Stimulated activated CD4-positive, alpha-beta T cell treated with anti-CD3 and anti-CD28 coated beads, Interleukin-15, amount 100 ng/mL, for 48 hours (primary cell): ENCODE measurements at places on chromosomes 5 and 9.
A peak's percentile ranks its signal among the peaks of the same experiment; 100 is the strongest.

- DNase-seq: no peak
Observed at GRCh38 chr5:17831279-17831678, 197.0 kb downstream of the TAF11L14 start.

GRCh38 chr9:19331877-19332276 lies 48.2 kb downstream of the RPS6 start:
- no peak for DNase-seq

GRCh38 chr5:129120158-129120581 lies 25.6 kb downstream of the ISOC1 start:
- DNase-seq: no peak

DNA sequence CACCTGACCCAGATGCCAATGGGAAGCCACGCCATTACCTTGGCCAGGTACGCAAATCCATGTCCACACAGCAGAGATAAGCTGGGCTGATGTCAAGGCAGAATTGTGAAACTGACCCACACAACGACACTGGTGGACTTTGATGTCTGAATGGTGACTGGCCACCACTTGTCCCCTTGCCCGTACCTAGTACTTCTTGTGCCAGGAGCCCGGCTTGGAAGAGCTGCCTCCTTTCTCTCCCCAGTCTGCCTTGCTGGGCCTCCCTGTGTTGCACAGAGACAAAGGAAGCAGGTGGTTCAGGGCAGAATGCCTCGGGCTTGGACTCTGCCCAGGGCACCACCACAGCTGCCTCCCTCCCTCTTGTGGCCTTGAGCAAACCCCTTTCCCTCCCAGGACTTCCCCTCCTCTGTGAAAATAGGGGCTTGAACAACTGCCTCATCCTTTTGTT lies 23.3 kb downstream of the PTGES2 start:
- no peak for DNase-seq

GRCh38 chr9:95495961-95496360 lies 20.8 kb downstream of the PTCH1 start:
- no peak for DNase-seq

DNA sequence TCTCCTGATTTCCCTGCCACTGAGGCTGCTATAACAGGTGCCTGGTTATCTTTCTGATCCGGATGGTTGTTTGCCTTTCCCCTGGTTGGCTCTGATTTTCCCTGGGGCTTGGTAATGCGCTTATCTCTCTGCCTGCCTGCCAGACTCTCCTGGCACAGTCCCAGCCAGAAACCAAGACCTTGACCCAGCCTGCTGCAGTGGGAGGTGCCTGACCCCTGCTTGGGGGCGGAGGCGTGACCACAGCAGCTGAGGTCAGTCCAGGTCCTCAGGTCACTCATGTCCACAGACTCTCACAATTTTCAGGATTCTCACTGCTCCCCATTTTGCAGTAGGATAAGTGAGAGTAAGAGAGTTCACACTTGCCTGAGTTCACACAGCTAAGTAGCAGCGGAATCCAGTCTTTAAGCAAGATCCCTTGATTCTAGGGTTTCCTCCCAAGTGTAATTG lies 24.4 kb upstream of the SYNPO start:
- no peak for DNase-seq

GRCh38 chr9:84002344-84002743 lies 21.7 kb downstream of the RMI1 start:
- DNase-seq: no peak

DNA sequence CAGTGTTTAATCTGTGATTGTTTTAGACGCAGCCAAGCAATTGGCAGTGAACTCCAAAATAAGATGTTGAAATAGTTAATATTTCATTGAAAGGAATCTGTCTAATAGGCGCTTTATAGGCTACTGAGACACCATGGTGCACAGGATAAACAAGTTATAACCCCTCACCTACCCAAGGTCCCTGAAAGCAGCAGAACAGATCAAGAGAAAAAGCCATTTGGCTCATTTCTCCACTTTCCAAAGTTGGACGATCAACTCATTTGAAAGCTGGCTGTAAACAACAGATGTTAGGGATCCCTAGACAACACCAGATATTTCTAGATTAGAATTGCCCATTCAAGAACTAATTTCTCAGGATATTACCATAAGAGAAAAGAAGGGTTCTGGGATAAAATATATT lies 4.9 kb downstream of the PUM3 start:
- no peak for DNase-seq

- no peak for DNase-seq
Observed at GRCh38 chr5:94856257-94856800, 237.9 kb downstream of the SLF1 start.

DNA sequence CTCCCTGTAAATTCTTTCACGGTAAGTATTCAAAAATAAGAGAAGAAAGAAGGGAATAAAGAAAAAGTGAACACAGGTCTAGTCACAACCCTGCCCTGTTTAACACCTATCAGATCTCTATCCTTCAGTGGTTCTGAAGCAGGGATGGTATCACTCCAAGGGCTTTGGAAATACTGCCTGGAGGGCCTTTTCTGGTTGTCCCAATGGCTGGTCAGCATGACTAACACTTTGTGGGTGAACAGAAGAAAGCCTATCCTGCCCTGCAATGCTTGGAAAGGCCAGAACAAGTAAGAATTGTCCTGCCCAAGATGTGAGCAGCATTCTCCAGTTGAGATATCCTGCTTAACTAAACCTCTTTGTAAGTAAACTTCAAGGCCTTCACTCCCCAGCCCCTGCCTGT lies 124.9 kb downstream of the TMEM167A start:
- no peak for DNase-seq

DNA sequence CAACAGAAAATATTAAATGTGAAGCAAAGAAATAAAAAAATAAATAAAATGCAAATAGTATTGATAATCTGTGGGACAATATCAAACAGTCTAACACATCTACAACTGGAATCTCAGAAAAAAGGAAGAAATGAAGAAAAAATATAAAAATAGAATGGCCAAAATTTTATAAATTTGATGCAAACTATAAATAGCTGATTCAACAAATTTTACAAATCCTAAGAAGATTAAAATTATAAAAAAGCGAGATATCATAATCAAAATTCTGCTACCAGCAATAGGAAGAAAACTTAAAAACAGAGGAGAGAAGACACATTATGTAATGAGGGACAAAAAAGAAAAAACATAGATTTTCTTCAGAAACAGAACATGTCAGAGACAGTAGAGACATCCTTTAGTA lies 129.2 kb upstream of the IRX1 start:
- DNase-seq: no peak

DNA sequence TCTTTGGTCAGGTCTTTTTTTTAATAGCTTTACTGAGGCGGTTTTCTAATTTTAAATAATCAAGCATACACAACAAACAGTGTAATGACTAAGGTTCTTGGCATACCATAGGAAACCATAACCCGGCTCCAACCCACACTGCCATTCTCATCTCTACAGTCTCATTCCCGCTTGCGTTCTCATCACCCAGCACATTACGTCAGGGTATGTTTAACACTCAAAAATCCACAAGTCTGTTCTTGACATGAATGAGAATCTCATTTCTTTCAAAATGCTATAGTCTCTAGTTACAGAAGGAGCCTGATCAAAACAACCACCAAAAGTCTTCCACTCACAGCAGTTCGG lies 505 bp downstream of the C5orf34 start:
- peak; percentile 31 for DNase-seq

DNA sequence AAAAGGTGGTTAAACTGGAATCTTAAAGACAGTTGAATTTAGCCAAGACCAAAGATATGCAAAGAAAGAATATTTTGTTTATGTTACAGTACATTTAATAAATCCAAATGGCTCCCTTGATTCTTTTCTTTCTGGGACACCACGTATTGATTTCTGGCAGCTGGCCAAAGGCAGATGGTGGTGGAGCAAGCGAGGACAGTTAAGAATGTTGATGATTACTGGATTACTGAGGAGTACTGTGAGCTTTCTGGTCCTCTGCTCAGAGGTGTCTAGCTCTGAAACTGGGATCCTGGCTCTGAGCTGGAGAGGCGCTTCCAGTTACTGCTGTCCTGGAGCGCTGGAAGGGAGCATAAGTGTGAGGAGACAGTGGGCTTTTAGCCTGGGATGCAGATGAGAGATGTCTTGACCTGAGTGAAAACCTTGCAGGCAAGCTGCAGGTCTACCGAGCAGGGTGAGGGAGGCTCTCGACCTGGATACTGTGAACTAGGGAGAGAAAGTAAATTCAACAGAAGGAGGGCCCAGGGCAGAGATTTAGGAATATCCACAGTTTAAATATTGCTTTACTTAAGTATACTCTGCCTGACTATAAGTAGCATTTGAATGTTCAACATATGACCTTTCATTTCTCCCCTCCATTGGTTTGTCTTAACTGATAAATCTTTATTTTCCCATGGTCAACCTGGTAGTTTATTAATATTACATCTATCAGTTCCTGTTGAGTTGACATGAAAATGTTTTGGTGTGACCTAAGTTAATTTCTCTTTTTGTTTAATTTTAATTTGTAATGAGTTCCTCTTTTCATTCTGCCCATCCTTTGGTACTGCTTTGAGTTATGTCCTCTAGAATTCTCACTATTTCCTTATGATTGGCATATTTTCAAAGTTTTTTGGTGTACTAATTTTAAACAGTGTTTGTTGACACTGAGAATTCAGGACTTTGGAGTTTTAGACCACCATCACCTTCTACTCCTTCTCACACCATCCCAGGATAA lies 3.7 kb downstream of the SYK start:
- no peak for DNase-seq

- DNase-seq: no peak
Observed at GRCh38 chr5:96649681-96650540, 12.3 kb upstream of the CAST start.

DNA sequence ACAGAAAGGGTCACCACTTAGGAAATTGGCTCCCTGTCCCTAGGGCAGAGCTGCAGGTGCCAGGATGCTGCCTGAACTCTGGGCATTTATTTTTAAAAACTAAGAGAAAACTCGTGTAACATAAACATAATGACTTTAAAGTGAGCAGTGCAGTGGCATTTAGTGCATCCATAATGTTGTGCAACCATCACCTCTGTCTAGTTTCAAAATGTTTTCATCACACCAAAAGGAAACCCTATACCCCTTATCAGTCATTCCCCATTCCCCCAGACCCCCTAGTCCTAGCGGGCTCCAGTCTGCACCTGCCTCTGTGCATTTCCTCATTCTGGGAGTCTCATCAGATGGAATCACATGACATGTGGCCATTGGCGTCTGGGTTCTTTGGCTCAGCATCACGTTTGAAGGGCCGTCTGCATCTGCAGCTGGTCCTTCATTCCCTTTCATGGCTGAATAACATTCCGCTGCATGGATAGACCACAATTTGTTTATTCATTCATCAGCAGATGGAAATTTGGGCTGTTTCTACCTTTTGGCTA lies 55.8 kb downstream of the NSG2 start:
- no peak for DNase-seq

GRCh38 chr5:120848883-120849282 lies 384.8 kb downstream of the PRR16 start:
- no peak for DNase-seq

- no peak for DNase-seq
Observed at GRCh38 chr9:130929571-130930038, 9.4 kb downstream of the FIBCD1 start.

DNA sequence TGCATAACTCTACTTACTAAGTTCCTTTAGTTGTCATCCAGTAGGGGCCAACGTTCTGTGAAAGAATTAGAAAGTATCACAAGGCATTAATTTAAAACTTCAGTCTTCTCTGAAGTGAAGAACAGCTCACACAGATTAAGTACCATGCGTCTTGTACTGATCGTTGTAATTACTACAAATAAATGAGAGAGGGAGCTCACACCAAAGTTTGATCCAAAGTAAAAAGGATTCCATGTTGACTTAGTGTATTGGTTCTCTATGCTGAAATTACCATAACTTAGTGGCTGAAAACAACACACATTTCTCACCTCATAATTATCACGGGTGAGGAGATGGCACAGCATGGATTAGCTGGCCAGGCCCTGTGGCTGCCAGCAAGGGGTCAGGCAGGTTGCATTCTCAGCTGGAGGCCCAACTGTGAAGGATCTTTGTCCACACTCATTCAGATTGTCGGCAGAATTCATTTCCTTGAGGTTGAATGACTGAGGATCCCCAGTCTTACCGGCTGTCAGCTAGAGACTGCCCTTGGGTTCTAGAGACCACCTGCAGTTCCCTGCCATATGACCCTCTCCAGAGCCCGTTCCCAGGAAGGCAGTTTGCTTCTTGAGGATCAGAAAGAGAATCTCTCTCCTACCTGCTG lies 169.1 kb downstream of the YTHDC2 start:
- no peak for DNase-seq

- no peak for DNase-seq
Observed at GRCh38 chr5:150633429-150633828, 7.0 kb upstream of the SYNPO start.

DNA sequence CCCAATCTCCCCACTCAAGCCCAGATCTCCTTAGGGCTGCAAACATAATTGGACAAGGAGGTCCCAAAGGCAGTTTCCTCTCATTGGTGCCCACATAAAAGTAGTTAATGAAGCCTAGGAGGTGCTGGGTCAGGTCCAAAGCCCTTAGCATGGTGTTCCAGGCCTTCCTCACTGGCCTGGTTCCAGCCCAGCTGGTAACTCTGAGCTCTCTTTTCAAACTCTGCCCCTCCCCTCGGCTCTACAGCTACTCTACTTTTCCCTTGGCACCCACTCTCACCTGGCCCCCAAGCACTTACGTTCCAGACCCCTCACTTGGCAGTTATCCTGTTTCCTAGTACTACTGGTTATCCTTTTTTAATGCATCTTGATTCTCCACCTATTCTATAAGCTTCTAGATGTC lies 9.9 kb downstream of the SEPTIN8 start:
- no peak for DNase-seq

DNA sequence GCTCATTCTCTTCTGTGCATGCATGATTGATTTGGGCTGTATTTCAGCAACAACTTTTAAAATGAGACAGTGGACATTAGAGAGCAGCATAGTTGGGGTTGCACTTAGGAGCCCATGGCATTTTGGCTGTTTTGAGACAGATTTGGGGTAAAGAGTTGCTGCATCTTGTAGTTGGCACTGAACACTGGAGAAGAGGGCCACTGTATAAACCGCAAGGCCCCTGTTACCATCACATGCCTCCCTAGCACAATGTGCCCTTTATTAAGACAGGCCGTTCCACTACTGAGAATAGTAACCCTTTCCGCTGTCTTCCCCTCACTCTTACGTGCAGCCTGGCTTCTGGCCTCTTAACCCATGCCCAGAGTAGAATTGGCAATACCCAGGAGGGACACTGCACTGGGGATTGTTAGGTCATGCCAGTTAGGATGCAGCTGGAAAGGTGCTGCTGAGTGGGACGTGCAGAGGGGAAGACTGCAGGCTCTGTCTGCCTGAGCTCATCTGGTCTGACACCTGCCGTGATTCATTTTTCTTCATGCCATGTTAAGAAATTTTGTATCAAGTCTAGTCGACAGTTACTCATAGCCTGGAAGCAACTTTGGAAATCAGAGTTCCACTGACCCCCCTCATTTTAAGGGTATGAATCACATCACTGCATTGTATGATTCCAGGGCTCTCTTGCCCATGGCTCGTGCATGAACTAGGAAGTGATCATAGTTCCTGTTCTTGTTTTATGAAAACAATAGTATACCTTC lies 146.9 kb upstream of the DMRT1 start:
- DNase-seq: no peak
